GM12864 (cell line): ENCODE measurements at places on chromosomes 6 and 20.

DNA sequence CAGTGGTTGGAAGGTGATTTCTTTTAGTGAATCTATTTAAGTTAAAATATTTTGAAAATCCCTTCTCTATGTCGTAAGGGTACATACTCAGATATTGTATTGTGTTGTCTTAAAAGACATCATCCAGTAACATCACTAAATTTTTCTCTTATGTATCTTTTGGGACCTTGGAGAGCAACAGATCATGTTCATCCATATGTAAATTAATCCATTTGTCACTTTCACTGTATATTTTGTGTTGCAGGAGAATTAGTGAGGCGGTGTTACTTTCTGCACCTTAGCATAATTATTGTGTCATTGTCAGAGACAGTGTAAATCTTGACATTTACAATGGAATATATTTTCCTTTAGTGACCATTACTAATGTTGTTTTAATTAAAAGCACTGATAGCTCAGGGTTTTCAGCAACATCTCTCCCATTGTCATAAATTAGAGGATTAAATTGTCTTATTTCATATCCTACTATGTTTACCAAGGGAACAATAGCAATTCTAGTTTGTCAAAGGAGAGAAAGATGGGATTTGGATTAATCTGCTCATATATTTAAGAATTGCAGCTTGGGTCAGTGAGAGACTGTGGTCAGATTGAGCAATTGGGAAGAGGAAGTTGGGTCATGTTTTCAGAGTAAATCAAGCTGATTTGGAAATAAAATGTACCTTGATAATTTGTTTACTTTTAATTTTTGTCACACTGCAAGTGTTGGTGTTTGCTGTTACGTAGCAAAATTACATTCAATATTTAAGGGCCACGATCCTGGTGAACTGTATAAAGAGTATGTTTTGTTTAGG lies 22.7 kb downstream of the DOK5 start:
- DNase-seq: no peak

DNA sequence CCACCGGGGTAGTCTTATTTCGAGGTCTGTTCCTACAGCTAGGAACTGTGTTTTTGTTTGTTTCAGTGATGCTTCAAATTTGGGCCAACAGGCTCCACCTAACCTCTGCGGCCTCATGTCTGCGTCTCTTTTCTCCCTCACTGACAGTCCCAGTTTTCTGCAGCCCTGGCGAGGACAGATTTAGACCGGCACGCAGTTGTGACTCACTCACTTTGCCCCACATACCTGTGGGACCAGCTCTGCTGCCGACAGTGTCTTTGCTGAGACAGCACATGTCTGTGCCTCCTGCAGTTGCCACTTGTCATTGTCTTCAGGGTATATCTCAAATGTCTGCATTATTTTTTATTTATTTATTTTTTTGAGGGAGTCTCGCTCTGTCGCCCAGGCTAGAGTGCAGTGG lies 29.2 kb downstream of the OSBPL2 start:
- no peak for DNase-seq

- DNase-seq: no peak
Measured at GRCh38 chr6:14929291-14929690, 316.6 kb upstream of the JARID2 start.

- DNase-seq: no peak
Measured at GRCh38 chr6:19715167-19715551, 122.0 kb upstream of the ID4 start.
